Activated T-helper 1 cell treated with anti-CD3 and anti-CD28 coated beads, Interleukin-2, amount 50 U/mL, for 16 hours (primary cell): ENCODE measurements at places on chromosomes 2 and 18.

GRCh38 chr2:46306330-46306751, 9.1 kb downstream of the EPAS1 start:
- no peak for DNase-seq

- no peak for DNase-seq
These were observed 319.0 kb downstream of the BCL11A start for GRCh38 chr2:60234274-60234986.

DNA sequence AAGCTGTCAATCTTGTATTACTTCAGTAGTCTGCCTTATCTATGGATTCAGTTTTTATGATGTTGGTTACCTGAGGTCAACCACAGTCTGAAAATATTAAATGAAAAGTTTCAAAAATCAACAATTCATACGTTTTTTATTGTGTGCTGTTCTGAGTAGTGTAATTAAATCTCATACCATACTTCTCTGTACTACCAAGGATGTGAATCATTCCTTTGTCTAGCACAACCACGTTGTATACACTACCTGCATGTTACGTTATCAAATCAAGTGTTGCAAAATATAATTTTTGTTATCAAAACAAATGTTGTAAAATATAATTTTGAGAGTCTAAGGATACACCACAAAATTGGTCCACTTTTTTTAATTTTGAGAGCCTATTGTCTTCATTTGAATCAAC, 590.2 kb upstream of the SETBP1 start:
- no peak for DNase-seq

- DNase-seq = no peak
These were observed at the start of gene AGAP1 for GRCh38 chr2:235493775-235494715. Gene AGAP1 (plus strand): TSS chr2:235494043.

- no peak for DNase-seq
These were observed 21.2 kb downstream of the HS1BP3 start for GRCh38 chr2:20629581-20630171.
